GM10248 (cell line): ENCODE measurements at places on chromosomes 4 and X.

DNA sequence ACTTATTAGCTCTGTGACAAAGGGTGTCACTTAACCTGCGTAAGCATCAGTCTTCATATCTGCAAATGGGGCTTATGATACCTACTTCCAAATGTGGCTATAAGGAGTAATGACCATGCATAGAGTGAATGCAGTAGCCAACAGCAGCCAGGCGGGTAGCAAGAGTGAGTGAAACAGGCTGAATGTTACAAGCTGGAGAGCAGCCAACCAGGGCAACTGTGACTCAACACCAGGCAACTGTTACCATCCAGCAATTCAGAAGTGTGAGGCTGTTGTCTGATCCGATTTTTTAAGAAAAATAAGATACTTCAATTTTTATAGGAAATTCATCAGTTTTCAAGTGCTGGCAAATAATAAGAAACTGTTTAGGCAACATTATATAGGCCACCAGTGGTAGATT, 270.2 kb upstream of the TAPT1 start:
- DNase-seq, result no peak

- DNase-seq, result peak; percentile 17
These were observed 1.8 kb upstream of the EXOSC9 start for GRCh38 chr4:121799208-121799823.

DNA sequence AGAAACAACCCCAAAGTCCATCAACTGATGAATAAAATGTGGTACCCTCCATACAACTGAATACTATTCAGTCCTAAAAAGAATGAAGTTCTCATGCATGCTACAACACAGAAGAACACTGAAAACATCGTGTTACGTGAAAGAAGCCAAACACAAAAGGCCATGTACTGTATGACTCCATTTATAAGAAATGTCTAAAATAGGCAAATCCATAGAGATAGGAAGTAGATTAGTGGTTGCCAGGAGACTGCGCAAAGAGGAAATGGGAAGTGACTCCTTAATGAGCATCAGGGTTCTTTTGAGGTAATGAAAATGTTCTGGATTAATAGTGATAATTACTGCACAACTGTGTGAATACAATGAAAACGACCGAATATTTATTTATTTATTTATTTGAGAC, 23.4 kb downstream of the FBXW7 start:
- no peak for DNase-seq

DNA sequence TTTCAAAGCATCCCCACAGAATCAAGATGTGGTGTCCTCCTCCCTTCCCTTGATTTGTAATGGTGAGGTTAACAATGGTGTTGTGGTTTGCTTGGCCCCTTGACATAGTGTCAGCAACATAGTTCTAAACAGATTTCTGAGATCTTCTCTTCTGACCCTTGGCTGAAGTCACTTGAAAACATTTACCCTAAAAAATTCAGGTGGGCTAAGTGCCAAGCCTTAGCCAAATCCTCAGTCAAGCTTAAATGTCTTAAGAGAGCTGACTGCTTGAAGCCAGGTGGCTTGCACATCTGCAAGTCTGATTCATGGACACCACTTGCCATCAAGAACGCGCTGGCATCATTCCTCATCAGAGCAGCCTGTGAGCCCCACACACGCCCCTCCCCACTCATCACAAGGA, 173.2 kb downstream of the MGST2 start:
- no peak for DNase-seq

- no peak for DNase-seq
These were observed 20.0 kb downstream of the TMEM154 start for GRCh38 chr4:152659806-152660205.

GRCh38 chrX:155127940-155128339, 56.6 kb downstream of the BRCC3 start:
- DNase-seq, result no peak

DNA sequence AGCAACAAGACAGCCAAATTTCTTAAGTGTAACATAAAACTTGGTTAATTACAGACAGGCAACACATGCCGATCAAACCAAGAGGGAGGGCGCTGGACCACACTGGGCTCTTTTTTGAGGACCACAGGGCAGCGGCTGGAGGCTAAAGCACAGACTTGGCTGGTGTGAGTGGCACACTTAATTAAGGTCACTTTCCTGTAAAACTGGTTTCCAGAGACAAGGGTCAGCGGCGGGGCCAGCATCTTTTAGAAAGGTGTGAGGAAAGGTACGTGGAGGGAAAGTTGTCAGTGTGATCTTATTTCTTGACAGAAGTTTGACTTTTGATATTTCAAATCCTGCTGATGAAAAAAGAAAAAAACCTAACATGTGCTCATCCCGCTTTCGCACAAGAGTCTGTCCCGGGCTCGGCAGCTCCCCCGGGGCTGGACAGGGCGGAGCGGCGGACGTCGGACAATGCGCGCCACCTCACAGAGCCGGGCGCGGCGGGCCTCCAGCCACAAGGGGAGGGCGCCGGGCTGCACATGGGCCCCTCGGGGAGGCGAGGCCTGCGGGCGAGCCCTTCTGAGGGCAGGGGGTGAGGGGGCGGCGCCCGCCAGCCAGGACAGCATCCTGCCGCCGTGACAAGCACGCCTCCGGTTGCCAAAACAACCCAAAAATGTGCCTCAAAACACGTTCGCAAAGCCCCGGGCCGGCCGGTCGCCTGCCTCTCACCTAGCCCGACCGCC, 660 bp upstream of the HSPA4L start:
- DNase-seq, result no peak

DNA sequence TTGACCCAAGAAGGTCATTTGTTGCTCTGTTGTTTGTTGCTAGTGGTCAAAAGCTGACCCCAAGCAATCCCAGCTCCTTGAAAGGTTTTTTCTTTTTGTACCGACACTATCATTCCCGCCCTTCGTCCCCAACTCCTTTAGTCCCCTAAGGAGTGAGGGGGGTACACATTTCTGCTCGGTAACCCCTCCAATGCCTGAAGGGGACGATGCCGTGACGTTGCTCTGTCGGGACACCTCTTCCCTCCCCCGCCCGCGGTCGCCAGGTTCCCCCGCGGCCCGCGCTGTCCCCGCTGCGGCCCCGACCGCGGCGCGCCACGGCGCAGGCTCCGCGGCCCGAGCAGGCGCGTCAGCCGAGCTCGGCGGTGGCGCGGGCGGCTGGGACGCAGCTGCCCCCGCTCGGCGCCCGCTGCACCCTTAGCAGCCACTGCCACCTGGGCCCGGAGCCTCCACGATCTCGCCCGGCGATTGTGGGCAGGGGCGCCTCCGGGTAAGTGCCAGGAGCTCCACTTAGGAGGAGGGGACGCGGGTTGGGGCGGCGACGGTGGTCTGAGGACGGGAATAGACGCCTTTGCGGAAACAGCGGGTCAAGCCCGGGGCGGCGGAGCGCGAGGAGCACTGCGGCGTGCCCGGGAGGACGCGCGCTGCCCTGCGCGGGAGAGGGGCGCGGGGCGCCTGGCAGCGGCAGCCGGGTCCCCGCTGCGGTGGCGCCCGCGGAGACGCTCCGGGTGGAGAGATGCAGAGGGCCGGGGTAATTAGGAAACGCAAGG, at the start of gene GLRB:
TSS of gene GLRB (plus strand) at position 340 of the 767 bp plus-strand sequence. CDS start 1,875 bp downstream, outside the sequence.
- DNase-seq, result peak; percentile 9

DNA sequence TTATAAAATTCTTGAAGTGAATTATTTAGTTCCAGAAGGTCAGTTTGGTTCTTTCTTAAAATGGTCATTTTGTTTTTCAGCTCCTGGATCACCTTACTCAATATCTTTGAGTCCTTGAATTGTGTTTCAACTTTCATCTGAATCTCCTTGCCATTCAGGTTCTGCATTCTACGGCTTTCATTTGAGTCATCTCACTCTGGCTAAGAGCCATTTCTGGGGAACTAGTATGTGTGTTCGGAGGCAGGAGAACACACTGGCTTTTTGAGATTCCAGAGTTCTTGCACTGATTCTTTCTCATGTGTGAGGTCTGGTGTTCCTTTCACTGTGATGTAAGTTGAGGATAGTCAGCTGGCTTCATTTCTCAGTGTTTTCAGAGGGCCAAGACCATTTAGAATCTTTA, 708.4 kb upstream of the FRG1 start:
- no peak for DNase-seq

- DNase-seq, result no peak
These were observed 11.9 kb downstream of the HADH start for GRCh38 chr4:108001540-108002135.

- no peak for DNase-seq
These were observed 18.0 kb upstream of the PDZD4 start for GRCh38 chrX:153848325-153848724.

DNA sequence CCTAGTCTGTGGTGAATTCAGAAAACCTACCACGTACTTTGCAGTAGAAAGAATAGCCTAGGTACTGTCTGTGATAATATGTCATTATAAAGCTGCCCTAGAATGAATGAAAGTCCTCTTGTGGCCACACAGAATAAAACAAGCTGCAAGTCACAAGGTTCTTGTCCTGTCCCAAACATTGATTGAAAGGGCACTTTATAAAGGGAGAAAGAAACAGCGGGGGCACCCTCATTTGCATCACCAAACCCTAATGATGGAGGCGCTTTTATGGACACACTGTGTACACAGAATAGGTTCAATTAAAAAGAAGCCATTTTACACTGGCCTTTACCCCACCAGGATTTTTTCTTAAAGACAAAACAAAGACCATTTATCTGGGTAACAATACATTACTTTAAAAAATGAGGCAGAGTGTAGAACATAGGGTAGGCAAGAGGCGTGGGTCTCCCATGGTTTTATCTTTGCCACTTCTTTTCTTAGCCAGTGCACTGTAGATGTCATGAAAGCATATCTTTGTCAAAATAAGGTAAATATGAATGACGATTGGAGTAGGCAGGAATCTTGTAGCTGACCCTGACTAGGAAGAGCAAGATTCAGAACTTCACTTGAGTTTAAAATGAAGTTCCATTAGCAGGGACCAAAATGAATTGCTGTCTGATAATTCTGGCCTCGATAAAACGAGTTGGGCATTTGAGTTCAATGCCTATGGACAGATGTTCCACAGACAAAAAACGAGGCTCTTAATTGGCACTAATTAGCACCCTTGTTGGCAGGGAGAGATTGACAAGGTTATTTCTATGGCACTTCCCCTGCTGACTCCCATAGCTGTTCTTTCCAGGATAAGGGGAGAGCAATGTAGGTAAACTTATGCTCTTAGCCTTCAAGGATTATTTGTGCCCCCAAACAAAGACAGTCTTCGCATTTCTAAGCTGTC, 365.1 kb downstream of the AFF2 start:
- DNase-seq, result no peak

GRCh38 chrX:124440695-124441094, 94.3 kb downstream of the SH2D1A start:
- no peak for DNase-seq

DNA sequence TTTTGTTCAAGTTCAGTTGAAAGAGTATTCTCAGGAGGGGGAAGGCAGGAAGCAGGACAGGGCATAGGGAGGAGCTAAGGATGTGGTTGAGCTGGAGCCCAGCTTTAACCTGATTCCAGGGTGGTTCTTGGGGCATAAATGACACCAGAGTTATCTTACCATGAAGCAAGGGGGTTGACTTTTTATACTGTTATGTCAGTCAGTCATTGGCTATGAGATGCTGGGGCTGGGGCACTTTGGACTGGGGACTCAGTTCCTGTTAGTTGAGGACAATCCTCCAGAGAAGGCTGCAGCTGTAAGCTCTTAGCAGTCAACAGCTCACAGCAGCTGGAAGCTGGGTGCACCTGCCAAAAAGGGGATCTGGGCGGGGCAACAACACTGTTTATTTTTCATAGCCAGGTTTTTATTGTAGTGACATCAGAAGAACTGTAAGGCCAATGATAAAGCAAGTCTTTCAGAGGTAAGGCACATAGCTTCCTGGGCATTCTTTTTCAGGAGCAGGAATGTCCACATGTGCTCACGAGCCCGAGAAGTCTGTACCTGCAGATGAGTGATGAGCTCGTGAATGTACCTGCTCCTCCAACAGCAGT, 78.5 kb downstream of the MID1IP1 start:
- DNase-seq, result peak; percentile 19

- no peak for DNase-seq
These were observed 753.7 kb upstream of the AMOT start for GRCh38 chrX:113594123-113594841.

- no peak for DNase-seq
These were observed 658 bp downstream of the SCOC start for GRCh38 chr4:140374130-140374477.

DNA sequence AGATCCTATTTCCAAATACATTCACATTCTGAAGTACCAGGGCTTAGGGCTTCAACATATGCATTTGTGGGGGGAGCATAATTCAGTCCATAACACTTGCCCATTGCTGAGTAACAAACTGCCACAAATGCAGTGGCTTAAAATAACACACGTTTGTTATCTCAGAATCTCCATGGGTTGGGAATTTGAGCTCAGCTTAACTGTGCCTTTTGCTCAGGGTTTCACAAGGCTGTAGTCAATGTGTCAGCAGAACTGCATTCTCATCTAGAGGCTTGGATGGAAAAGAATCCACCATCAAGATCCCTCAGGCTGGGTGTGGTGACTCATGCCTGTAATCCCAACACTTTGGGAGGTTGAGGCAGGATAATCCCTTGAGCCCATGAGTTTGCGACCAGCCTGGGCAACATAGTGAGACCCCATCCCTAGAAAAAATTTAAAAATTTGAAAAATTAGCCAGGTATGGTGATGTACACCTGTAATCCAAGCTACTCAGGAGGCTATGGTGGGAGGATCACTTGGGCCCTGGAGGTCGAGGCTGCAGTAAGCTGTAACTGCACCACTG, 25.8 kb upstream of the TBL1X start:
- no peak for DNase-seq

DNA sequence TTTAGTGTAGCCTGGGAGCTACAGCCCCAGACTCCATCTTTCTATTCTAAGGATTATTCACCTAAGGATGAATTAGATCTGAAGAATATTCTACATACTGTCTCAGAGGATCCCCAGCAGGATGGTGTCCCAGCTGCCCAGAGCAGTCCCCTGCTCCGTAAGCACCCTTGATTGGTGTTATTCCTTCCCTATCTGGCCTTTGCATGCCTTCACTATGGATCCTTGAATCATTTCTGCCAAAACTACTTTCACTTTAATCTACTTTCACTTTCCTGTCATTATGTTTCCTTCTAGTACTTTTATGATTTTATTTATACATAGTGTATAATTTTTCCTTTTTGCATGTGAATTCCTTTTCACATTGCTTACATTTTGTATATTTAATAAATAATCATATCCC, 39.2 kb downstream of the ARHGAP24 start:
- no peak for DNase-seq

GRCh38 chr4:28378109-28378830, 1517.6 kb downstream of the STIM2 start:
- DNase-seq, result no peak

- no peak for DNase-seq
These were observed 31.3 kb upstream of the CHM start for GRCh38 chrX:86078650-86079049.
